Spinal cord (tissue), 10 donors: ENCODE measurements at places on chromosomes 13 and 19.

DNA sequence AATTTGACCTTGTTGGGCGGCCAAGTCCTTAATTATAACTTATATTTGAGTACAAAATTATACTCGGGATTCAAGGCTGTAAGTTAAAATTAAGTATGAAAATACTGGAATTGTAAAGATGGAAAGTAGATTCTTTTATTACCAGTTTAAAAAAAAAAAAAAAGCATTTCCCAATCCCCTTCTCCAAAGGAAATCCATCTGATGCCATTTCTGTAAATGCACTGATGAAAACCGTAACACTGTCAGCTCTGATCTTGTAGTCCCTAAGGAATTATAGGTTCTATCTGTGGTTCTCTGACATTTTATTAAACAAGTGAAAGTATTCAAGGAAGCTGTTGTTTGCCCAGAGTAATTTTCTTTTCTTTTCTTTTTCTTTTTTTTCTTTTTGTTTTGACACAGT, 41.6 kb upstream of the HNRNPA1L2 start:
- DNase-seq: no peak

GRCh38 chr19:56692206-56692895, 20.8 kb upstream of the ZNF835 start:
- no peak for DNase-seq

GRCh38 chr13:54859827-54860226, 1831.2 kb downstream of the OLFM4 start:
- DNase-seq: no peak

DNA sequence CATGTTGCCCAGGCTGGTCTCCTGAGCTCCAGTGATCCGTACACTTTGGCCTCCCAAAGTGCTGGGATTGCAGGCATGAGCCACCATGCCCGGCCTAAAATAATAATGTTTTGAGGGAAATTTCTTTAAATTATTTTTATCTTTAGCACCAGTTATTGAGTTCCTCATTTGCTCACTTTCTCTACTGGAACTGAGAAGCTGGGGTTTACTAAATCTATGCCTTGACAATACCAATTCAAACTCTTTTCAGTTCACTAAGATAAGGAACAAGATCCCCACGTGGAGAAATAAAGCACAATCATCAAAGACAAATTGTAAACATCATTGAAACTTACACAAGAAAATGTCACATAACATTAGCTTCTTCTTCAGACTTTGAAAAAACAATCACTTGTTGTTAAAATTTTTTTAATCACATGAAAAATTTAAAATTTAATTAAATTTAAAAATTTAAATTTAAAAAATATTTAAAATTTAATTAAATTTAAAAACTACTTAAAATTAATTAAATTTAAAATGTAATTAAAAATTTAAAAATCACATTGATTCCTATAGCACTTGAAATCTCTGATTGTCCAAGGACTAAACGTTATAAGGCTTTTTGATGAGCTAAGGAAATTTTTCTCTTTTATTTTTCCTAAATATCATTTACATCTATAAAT, 25.2 kb upstream of the XPO4 start:
- DNase-seq: no peak

- DNase-seq: no peak
Observed at GRCh38 chr13:31545616-31546015, 193.7 kb upstream of the RXFP2 start.

- DNase-seq: no peak
Observed at GRCh38 chr19:42345191-42345812, 19.9 kb downstream of the MEGF8 start.

- DNase-seq: no peak
Observed at GRCh38 chr13:24301434-24301833, 7.9 kb upstream of the C1QTNF9 start.

DNA sequence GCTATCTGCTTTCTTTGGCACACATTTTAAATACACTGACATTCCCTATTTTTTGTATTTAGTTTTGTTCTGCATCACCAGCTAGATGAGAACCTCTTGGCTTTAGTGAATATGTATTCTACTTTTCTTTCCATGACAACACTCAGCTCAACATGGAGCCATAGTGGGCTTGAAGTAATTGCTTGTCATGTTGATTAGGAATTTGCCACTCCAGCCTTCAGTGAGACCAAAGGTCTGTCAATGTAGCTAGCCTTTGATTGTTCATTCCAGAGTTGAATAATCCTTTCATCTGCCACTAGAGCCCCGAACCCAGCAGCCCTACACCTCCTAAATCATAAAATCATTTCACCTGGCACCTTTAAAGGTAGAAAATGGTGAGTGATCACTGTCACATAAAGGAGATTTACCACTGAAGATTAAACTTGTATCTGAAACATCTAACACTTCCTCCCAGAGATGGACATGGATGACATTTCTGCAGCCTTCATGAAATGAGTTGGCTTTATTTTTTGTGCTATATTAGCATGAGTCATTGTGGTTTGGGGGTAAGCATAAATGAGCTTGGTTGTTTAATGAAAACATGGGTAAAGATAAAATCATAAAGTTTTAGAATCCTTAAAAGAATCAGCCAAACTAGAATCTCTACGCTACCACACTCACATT, 29.2 kb upstream of the GARRE1 start:
- no peak for DNase-seq

DNA sequence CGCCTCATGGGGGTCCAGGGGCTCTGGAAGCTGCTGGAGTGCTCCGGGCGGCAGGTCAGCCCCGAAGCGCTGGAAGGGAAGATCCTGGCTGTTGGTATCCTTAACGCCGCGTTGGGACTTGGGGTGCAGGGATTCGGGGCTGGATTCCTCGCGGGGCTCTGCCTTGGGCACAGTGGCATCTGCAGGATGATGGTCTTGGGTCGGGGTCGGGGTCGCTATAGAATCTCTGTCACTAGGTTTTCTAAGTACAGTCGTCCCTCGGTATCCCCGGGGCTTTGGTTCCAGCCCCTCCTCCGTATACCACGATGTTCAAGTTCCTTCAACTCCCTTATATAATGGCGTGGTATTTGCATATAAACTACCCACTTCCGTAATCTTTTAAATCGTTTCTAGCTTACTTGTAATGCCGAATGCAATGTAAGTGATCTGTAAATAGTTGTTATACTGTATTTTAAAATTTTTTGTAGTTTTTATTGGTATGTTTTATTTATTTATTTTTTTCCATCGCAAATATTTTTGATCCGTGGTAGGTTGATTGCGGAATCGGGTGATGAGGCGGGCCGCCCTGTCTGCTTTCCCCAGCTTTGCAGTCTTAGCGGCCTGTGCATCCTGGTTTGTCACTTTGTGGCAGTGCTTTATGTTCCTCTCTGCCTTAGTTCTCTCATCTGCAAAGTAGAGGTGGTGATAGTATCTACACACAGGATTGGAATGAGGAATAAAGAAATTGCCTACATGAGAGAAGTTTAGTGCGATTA, 606 bp downstream of the ERCC5 start:
- peak; percentile 4 for DNase-seq

DNA sequence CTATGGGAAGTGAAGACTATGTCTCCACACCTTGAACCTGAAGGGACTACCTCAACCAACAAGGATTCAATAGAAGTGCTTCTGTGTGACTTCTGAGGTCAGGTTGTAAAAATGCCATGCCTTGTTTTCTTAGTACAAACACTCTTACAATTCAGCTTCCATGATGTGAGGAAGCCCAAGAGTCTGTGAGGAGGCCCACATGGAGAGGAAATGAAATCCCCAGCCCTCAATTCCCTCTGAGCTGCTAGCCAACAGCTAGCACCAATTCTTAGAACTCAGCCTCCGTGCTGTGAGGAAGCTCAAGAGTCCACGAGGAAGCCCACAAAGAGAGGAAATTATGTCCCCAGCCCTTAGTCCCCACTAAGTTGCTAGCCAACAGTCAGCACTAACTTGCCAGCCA, 12.6 kb upstream of the LMTK3 start:
- no peak for DNase-seq

GRCh38 chr13:99316657-99317256, 9.6 kb upstream of the GPR183 start:
- DNase-seq: no peak

- no peak for DNase-seq
Observed at GRCh38 chr13:112959206-112959605, 9.8 kb upstream of the MCF2L start.

DNA sequence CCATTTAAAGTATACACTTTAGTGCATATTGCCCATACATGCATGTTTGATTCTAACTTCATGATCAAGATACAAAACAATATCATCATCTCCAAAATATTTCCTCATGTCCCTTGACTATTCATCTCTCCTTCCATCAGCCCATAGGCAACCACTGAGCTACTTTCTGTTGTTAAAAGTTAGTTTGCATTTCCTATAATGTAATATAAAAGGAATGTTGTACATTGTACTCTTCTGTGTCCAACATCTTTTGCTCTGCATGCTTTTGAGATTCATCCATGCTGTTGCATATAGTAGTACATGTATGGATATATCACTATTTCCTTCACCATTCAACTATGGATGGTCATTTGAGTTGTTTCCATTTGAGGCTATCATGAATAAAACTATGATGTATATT, 74.7 kb downstream of the ITGBL1 start:
- DNase-seq: no peak

GRCh38 chr13:34637138-34637537, 304.9 kb upstream of the NBEA start:
- peak; percentile 58 for DNase-seq

DNA sequence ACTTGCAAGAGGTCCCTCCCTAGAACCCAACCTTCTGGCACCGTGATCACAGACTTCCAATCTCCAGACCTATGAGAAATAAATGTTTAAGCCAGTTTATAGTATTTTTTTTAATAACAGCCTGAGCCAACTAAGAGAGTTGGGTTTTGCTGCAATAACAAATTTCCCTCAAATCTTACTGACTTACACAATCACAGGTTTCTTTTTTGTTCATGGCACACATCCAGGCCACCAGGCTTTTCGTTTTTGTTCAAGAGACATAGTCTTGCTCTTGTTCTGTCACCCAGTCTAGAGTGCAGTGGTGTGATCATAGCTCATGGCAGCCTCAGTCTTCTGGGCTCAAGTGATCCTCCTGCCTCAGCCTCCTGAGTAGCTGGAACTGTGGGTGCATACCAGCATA, 2.0 kb upstream of the SELENOV start:
- no peak for DNase-seq

GRCh38 chr19:55546011-55546410, 668 bp upstream of the SBK3 start:
- no peak for DNase-seq

DNA sequence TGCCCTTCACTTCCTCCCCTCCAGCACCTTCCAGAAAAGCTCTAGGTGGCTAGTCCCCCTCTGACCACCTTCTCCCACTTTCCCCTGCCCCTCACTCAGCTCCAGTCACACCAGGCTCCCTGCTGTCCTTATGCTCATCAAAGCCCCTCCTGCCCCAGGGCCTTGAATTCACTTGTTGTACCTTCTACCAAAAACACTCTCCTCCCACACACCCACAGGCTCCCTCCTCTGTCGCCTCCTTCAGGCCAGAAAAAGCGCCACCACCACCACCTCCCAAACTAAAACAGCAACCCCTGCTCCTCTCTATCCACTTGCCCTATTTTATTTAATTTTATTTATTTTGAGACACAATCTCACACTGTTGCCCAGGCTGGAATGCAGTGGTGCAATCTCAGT, 4.8 kb upstream of the CEACAM16 start:
- no peak for DNase-seq

DNA sequence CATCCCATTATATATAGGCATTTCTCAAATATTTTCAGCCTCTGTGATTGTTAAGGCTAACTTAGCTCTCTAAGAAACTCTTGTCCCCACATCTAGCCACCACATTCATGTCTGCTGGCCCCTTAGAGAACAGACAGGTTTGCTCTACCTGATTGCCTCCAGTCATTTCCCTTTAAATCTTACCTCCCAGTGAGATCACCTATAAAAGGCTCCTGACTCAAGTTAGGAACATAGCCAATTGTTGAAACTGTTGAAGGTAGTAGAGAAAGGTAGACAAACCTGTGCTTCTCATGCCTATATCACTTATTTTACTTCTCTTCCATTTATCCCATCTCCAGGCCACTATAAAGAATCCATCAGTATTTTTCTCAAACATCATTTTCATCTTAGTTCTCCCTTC, 771.4 kb downstream of the DIAPH3 start:
- no peak for DNase-seq
